ENCODE measurements at places on chromosomes 12 and 14. TPM values are rescaled to one million over a fixed set of nuclear protein-coding genes. Genes with fewer than 3 reads are reported as not detected.

DNA sequence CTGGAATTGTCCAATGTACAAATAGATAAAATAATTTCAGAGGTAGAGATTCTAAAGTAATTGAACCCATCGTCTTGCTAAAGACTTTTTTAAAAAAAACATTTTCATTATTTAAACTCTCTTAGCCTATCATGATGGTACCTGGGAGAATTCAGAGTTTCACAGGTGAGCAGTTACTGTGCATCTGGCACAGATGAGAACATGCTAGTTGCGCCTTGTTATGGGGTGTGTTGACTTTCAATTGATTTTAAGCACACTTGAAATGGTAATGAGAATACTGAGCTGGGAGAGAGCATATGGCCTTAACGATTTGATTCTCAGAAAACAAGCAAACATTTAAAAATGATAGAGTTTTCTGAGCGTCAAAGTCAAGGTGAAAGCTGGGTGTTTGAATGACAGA, 66.6 kb downstream of the FLRT2 start:
- H3K36me3 ChIP-seq = no peaks in the 10 kb centered on the region
- H3K27ac ChIP-seq = no peak overlapping the region
- H3K4me3 ChIP-seq = no peak overlapping the region
- no peaks in the 10 kb centered on the region for H3K27me3 ChIP-seq

DNA sequence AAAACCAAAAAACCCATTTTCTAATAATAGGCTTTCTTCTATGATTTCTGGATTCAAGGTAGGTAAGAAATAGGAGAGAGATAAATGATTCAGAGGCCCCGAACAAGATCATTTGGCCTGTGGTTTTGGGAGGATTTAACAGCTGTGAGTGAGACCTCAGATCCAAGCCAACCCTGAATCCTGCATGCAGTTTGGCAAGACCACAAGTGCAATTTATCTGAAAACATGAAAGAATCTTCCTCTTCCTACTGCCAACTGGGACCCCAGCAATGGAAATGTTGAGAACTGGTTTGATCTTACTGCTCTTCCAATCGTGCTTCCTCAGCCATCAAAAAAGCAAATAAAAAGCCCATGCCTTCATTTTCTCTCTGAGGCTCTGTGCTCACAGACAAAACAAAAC, 519.7 kb upstream of the TBX3 start:
- no peaks in the 10 kb centered on the region for H3K27me3 ChIP-seq
- H3K4me3 ChIP-seq = no peak overlapping the region
- H3K36me3 ChIP-seq = no peaks in the 10 kb centered on the region
- H3K27ac ChIP-seq = no peak overlapping the region
- H3K4me1 ChIP-seq = no peaks in the 10 kb centered on the region

DNA sequence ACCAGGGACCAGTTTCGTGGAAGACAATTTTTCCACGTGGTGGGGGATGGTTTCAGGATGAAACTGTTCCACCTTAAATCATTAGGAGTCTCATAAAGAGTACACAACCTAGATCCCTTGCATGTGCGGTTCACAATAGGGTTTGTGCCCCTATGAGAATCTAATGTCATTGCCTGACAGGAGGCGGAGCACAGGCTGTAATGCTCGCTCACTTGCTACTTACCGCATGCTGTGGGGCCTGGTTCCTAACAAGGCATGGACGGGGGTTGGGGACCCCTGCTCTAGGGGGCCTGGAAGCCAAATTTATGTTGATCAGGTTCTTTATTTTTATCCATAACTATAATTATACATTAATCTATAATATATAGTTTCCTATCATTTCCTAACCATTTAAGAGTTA, 315.3 kb downstream of the MED13L start:
- no peak for DNase-seq
- H3K4me1 ChIP-seq = no peaks in the 10 kb centered on the region
- no peak overlapping the region for H3K4me3 ChIP-seq
- no peak overlapping the region for H3K27ac ChIP-seq
- H3K27me3 ChIP-seq = no peaks in the 10 kb centered on the region
- H3K36me3 ChIP-seq = peaks cover 96% of the 10 kb centered on the region

Gene COQ5
- 19.6 TPM for total RNA-seq

Gene PMCH
- total RNA-seq = not detected
